Adipocyte (in vitro differentiated cells): ENCODE measurements at places on chromosomes 12 and 14.

- DNase-seq, result no peak
Observed at GRCh38 chr12:113804961-113805600, 161.0 kb downstream of the RBM19 start.

- no peak for DNase-seq
Observed at GRCh38 chr12:104997541-104997940, 11.4 kb downstream of the NOPCHAP1 start.

- no peak for DNase-seq
Observed at GRCh38 chr14:35335388-35336092, 43.4 kb downstream of the PSMA6 start.

DNA sequence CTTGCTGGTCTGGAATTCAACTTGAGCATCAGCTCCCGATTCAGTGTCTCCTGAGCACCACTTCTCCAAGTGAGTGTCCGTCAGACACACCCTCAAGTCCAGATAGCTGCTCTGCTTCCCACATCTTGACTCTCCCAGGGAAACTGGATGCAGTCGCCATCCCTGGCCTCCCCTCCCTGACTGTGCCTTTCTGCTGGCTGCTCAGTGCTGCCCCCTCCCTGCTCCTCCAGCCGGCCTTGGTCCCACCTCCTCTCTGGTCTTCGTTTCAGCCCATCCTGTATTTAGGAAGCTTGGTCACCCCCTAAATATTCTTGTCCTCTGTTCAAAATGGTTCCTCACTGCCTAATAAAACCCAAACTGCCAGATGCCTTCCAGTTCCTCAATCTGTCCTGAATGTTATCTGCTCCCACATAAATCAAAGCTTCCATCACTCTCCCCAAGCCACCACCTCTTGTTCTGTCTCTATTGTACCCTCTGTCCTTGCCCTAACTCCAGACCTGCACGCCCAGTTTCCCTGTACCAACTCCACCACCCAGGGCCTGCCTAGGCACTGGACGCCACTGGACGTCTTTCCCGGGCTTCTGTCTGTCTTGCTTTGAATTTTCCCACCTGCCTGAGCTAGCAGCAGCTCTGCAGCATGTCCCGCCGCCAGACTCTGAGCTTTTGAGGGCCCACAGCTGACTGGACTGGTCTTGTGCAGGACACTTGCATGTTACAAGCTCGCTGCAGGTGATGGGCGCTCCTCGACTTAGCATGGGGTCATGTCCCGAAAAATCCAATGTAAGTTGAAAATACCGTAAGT, 33.8 kb downstream of the CCDC92 start:
- no peak for DNase-seq

GRCh38 chr12:25714198-25714984, 161.3 kb upstream of the LMNTD1 start:
- DNase-seq, result no peak

DNA sequence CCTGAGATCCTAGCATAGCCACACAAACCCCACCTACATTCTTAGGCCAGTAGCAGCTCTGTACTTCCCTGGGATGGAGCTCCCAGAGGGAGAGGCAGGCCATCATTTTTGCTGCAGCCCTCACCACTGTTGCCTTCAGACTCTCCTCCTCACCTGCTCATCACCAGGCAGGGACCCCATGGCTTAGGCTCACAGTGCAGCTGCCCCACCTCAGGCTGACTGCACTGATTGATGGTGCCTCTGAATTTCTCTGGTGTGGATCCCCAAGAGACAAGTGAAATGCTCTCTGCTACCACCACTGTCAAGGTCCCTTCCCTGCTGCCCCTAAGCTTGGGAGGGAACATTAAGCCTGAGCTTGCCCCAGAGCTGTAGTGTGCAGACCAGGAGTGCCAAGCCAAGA, 76.2 kb downstream of the TMTC3 start:
- DNase-seq, result no peak

GRCh38 chr14:100824901-100825712, 811 bp upstream of the MEG3 start:
- DNase-seq, result peak; percentile 57

DNA sequence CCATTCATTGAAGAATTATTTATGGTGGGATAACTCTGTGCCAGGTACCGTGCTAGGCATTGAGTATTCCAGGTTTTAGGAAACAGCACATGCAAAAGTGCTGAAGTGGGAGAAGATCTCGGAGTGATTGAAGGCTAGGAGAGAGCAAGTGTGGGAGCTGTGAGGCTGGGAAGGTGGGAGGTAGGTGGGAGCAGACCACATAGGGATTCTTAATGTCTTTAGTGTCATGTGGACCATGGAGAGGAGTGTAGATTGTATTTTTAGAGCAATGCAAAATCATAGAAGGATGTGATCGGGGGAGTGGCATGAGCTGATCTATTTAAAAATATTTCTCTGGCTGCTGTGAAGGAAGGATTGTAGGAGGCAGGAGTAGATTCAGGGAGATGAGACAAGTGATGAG, 5.4 kb downstream of the PTPN11 start:
- DNase-seq, result no peak

- no peak for DNase-seq
Observed at GRCh38 chr14:49703965-49704364, 11.0 kb downstream of the KLHDC1 start.

GRCh38 chr12:130706885-130707570, 9.1 kb downstream of the RIMBP2 start:
- no peak for DNase-seq

DNA sequence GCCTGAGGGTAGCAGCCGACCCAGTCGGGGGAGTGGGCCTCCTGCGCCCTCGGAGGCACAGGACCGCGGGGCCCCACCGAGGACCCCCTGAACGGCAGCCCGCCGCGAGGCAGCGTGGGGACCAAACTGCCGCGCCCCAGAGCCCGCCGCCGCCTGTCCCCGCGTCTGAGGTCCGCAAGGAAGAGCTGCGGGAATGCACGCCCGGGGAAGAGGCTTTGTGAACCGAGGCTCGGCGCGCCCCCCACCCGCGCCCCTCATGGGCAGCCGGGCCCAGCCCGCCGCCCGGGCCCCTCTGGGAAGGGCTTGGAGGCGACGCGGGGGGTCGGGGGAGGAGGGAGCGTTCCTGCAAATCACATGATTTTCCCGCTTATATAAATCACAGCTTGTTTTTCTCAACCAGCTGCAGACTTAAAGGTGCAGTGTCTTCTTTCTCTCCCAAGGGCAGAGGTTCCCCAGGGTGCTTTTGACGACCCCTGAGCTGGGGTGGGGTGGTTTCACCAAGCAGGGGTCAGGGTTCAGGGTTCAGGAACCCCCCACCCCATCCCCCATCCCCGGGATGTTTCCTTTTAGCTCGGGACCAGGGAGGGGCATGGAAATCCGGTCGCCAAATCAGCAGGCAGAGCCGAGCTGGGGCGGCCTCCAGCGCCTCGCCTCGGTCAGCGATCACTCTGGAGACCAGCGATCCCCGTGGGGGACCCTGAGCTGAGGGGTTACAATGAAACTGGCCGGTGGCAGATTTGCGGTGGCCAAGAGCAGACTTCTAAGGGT, 44.7 kb upstream of the ATP23 start:
- DNase-seq, result peak; percentile 81

GRCh38 chr12:122182887-122183587, at the start of gene LRRC43:
LRRC43 (plus strand) TSS chr12:122183123; CDS start chr12:122183145, 22 bp downstream.
- peak; percentile 34 for DNase-seq

GRCh38 chr14:95056476-95056875, 100.9 kb downstream of the DICER1 start:
- no peak for DNase-seq

- peak; percentile 66 for DNase-seq
Observed at GRCh38 chr14:89618330-89618708, 201.3 kb upstream of the FOXN3 start.
